ENCODE measurements at places on chromosomes 5 and 9. TPM values are rescaled to one million over a fixed set of nuclear protein-coding genes. Genes with fewer than 3 reads are reported as not detected.

The F2R gene
- total RNA-seq: 49.9 TPM

The MOB3B gene
- total RNA-seq: 8.4 TPM

The DOCK8 gene
- total RNA-seq: 0.32 TPM

The PFN3 gene
- total RNA-seq: not detected

The TAF11L5 gene
- total RNA-seq: not detected

The PCDHAC1 gene
- 1.1 TPM for total RNA-seq

The CCL21 gene
- total RNA-seq: not detected

The CYSRT1 gene
- 3.5 TPM for total RNA-seq

The RMND5B gene
- 30.4 TPM for total RNA-seq

The IRX1 gene
- total RNA-seq: not detected

The HTR1A gene
- not detected for total RNA-seq

The SPATA9 gene
- total RNA-seq: 0.09 TPM

The THBS4 gene
- 0.14 TPM for total RNA-seq

The PAEP gene
- total RNA-seq: 0.27 TPM

The HACD4 gene
- total RNA-seq: 0.80 TPM

The MYMK gene
- total RNA-seq: not detected

The PLPP7 gene
- total RNA-seq: 0.05 TPM

The NPR2 gene
- total RNA-seq: 6.7 TPM

The PLPPR1 gene
- total RNA-seq: not detected

The FOXD4L4 gene
- total RNA-seq: not detected

The KCNV2 gene
- not detected for total RNA-seq

The WHRN gene
- 5.1 TPM for total RNA-seq

The ARSI gene
- total RNA-seq: 42.9 TPM
